ENCODE measurements at places on chromosomes 4 and X.

- DNase-seq: no peak
Measured at GRCh38 chr4:5276475-5277075, 225.3 kb downstream of the STK32B start.

DNA sequence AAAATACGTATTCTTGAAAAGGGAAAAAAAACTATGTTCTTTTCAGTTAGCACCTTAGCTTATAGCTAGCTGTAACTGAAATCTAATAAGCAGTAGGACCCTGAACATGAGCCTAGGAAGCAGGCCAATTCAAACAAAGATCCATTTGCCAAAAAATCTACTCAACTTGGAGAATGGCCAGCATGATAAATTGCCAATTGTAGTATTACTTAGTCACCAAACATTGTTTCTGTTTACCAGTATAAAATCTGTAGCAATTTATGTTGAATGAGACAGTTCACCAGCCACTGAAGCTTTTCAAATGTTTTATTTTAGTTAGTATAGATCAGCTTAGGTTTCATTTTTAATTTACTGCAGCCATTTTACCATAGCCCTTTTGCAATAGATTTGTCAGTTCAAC, 323.6 kb upstream of the DIPK2B start:
- no peak for DNase-seq

GRCh38 chr4:94571715-94572114, 120.0 kb downstream of the PDLIM5 start:
- no peak for DNase-seq

GRCh38 chr4:52126226-52126625, 75.1 kb downstream of the SPATA18 start:
- DNase-seq: no peak

DNA sequence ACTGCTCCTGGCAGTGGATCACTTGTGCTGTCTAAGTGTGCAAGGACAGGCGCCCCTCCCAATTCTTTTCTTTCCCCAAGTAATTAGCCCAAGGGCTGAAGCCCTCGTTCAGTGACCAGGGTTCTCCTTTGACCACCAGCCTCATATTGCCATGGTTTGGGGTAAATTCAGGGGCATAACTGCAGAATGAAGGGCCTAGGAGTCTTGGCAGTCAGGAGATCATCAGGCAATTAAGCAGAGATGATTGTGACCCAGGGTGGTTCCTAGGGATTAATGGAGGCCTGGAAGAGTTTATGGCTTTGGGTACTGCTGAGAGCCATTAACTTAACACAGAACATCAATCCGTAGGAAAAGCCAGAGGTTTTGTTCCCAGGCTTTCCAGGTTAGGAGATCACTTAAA, 170.7 kb downstream of the PTTG2 start:
- DNase-seq: no peak

DNA sequence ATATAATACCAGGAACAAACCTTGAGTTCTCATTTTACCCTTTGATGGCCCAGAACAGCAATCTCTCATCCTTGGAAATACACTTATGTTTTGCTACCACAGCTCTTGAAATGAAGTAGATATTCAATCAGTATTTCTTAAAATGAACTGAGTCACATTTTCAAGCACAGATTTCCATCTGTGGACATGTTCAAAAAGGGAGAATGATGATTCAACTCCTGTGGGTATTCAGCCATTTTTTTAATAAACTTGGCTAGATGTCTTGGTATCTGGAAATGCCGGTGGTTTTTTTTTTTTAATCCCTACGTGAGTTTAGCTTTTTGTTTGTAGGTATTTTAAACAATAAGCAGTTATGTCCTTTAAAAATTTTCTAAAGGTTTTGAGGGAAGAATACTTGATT, 64.2 kb upstream of the TRPC5OS start:
- no peak for DNase-seq

GRCh38 chr4:140049849-140050637, 103.9 kb downstream of the MAML3 start:
- no peak for DNase-seq

GRCh38 chr4:31370866-31371465, 650.8 kb downstream of the PCDH7 start:
- DNase-seq: peak; percentile 63

GRCh38 chrX:78614264-78614663, 44.9 kb downstream of the RTL3 start:
- no peak for DNase-seq

GRCh38 chr4:9988363-9988749, 32.9 kb downstream of the SLC2A9 start:
- DNase-seq: no peak

- no peak for DNase-seq
Measured at GRCh38 chr4:155780775-155781174, 22.0 kb downstream of the GUCY1B1 start.

DNA sequence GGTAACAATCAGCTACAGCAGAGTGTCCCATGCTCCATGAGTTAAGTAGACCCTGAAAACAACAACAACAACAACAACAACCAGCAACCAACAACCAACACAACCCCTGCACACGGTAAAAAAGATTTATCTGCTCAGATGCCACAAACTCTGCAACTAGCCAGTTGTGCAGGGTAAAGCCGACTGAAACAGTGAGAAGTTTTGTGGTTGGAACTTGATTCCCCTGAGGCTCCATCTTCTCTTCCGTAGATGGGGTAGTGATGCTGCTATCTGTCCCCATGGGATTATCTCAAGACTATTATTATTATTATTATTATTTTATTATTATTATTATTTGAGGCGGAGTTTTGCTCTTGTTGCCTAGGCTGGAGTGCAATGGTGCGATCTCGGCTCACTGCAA, 50.6 kb upstream of the RAPGEF2 start:
- DNase-seq: no peak

GRCh38 chr4:111628437-111628836, 516.8 kb upstream of the FAM241A start:
- DNase-seq: no peak
